ENCODE measurements at places on chromosomes 2 and 18.

- no peak for DNase-seq
Observed at GRCh38 chr2:51919395-51919794, 887.5 kb upstream of the NRXN1 start.

DNA sequence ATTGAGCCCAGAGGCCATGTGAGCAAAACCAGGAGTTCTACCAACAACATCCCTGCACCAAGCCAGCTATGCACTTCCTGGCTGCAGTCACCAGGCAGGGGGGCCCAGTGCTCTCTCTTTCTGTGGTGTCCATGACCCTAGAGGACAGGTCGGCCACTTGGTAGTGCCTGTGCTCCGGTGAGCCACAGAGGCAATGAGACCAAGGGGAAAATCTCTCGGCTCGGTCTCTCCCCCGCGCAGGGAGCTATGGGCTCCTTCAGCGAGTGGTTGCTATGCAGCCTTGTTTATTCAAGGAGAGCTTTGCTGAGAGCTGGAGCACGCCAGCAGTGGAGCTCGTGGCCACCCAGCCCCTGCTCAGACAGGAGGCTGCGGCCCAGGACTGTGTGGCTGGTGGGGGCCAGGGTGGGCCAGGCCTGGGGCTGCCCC is at the start of gene TOGARAM2:
TSS of gene TOGARAM2 (plus strand) at position 283 of the 426 bp plus-strand sequence. CDS start 13,537 bp downstream, outside the sequence.
- no peak for DNase-seq

GRCh38 chr18:71899183-71899582 is 645.0 kb downstream of the CBLN2 start:
- no peak for DNase-seq

DNA sequence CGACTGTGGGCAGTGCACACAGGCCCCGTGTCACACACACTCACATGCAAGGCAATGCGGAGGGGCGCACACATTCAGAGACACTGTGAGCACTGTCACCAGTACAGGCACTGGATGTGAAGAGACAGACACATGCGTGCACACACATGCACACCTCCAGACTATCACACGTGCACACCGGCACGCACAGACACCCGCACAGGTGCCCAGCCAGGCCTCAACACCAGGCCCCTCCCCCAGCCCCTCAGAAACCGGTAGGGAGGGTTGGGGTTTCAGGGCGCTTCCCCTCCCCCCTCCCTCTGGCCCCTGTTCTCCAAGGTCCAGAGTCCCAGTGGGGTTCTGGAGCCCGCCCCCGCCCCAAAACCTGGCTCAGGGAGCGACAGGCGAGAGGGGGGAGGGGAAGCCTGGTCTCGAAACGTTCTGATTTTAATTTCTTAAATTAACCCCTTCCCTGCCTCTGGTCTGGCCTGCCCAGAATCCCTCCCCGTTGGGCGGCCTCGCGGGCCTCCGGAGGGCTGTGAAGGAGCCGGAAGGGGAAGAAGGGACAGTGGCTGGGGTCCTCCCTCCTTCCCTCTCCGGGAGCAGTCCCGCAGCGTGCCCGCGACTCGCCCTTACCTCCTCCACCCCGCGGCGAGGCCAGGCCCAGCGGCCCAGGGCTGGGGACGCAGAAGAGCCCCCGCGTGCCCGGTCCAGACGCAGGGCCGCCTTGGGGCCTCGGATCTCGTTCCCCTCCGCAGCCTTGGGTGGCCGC is 558 bp downstream of the FBXO41 start:
- peak; percentile 60 for DNase-seq

DNA sequence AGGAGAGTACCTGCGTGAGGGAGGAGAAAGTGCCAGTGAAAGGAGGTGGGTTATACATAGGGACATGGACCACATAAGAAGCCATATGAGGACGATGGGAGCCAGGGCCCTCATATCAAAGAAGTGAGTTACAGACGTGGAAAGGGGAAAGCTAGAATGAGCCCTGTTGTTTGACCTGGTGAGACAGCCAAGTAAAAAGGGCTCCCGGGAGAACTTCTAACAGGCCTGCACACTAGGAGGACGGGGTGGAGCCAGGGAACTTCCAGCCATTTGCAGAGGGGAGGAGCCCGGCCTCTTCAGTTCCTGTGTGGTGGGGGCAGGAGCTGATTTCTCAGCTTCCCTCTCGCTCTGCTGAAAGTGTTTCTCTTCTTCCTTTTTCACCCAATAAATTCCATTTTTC is 84.1 kb upstream of the SLC66A3 start:
- no peak for DNase-seq

DNA sequence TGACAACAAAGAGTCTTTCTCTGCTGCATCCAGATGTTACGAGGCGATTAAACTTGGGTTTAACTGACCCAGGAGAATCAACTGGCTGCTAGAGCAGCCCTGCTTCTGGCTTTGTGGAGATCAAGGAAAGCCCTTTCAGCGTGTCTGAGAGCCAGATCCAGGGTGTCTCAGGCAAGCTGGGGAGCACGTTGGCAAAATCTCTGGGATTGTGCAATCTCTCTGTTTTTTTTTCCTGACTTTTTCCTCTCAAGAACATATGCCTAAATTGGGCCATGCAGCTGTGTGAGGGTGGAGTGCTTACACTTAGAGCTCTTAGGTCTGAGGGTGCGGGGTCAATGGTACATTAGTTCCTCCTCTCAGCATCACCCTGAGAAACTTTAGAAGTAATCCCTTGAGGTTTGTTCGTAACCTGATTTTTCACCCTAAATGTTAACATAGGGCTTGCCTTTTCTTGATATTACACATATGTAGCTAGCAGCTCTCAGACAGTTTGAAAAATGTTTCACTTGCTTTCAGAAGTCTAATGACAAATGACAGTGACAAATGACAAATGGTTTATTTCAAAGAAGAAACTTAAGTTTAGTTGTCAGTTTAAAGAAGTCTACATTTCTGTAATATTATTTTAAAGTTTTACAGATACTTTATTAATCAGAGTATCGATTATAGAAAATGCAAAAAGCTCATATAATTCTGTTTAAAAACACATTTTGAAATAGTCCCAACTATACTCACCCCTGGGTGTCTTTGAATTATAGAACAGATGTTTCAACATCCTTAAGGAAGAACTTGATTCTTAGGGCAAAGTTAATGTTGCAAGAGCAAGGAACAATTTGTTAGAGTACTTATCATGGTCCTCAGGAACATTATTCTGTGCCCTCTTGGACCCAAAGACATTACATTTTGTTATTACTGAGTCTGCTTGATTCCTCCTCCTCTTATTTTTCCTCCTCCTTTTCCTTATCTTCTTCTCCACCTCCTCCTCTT is 38.4 kb upstream of the ZSWIM2 start:
- no peak for DNase-seq

DNA sequence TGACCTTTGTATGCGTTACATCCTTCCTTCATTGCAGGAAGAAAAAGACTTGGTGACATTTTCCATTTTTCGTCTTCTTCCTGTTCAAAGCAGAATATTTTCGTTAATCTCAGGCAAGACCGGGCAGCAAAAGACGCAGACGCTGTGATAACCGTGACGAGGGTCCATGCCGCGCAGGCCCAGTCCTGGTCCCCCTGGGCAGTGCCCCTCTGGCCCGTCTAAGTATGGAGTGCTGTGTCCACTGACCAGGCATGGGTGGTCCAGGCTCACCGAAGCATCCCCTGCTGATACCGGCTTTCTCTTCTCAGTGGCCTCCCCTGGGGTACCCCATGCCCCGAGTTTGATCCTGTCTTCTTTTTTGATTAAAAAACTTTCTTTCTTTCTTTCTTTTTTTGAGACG is 135.2 kb upstream of the ASB18 start:
- DNase-seq = peak; percentile 14

GRCh38 chr2:30721241-30721640 is 86.0 kb downstream of the CAPN13 start:
- peak; percentile 32 for DNase-seq

DNA sequence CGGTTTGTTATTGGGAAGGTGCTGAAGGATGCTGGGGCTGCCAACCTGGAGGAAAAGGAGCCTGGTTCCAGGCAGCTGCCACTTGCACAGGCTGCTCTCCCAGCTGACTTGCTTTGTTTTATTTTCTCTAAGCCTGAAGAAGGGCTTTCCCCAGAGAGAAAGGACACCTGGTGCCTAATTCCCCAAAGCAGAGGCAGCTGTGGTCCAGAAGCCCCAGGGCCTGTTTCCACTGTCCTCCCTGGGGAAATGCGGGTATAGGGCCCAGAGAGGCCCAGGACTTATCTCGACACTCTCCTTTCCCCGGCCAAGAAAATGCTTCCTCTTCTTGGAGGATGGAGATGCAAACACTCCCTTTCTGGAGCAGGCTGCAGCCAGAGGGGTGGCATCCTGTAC is 30.1 kb downstream of the INO80C start:
- no peak for DNase-seq

- DNase-seq = no peak
Observed at GRCh38 chr18:11587432-11587831, 22.0 kb upstream of the SLC35G4 start.

DNA sequence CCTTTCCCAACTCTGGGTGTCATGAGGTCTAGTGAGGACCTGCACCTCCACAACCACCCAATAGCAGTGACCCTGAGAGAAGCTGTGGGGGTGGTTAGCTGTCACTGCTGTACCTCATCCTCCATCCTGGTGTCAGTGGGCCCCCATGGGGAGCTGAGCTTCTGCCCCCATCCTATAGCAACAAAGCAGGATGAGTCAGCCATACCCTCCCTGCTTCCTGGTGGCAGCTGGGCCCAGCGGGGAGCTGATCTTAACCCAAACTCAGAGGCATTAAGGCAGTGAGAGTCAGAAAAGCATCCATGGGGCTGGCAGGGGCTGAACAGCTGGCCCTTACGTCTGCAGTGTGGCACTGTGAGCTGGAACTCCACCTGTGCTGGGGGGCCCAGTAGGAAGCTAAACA is 247.8 kb upstream of the HDAC4 start:
- DNase-seq = no peak

GRCh38 chr18:25169701-25170100 is 182.3 kb downstream of the ZNF521 start:
- no peak for DNase-seq

- DNase-seq = no peak
Observed at GRCh38 chr2:95041824-95042442, 16.4 kb downstream of the MAL start.

DNA sequence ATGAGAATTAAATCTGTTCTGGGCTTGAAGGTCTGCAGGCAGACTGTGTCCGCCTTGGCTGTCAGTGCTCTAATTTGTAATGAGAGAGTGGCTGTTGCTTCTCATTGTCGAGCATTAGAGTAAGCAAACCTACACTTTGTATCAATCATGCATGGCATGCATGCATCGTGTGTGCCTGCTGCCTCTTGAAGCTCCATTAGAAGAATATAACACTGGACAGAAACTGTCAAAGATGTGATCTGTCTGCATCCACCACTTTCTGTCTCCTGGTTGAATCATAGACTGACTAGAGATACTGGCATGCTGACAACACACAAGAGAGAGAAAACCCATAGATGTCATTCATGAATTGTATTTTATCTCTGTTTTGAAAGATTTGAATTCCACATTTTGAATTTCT is 275.0 kb upstream of the NXPH2 start:
- no peak for DNase-seq

GRCh38 chr2:177400337-177400923 is 7.9 kb downstream of the AGPS start:
- no peak for DNase-seq

DNA sequence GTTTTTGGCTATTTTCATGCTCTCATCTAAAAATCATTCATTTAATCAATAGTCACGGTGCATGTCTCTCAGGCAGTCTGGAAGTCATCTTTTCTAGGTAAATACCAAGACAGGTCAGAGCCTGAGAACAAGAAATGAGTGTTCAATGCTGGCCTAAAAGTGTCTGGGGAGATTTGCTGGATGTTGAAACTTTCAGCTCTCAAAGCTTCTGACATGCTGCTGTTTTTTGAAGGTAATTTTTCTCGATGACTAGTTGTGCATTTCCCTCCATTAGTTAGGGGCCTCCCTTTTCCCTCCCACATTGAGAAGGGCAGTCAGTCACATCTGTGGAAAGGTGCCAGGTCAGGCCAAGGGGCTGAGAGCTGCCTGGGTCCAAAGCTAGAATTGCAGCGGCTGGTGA is 115.6 kb downstream of the LPIN1 start:
- DNase-seq = peak; percentile 25

- DNase-seq = peak; percentile 76
Observed at GRCh38 chr2:6865346-6866274, at the start of gene CMPK2. CMPK2 (minus strand) TSS chr2:6865907; CDS start chr2:6865696, 211 bp downstream.

DNA sequence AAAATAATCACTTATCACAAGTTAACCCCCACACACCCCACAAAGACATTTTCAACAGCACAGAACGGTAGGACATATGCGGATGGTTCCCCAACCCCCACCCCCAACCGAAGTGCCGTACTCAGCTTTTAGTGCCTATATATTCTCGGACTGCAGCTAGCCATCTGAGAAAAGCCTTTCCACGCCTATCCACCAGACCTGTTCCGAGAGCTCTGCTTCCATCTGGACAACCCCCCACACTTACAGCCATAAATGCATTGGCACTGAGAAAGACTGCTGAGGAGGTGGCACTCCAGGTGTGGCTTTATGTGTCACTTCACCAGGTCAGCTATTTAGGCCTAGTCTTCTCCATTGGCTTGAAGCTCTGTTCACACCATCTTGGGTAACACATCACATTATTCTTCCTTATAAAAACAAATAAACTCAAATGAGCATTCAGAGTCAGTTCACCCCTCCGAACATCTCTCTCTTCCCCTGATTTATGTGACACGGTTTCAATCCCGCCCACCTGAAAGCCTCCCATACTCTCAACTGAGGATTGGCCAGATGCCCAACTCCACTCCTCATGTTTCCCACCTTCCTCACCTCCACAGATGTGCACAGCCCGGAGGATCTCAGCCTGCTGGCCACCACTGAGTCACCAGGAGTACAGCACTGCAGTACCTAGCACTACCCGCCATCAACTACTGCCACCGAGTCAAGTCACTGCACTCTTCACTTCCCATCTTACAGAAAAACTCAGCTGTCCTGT is 127.4 kb downstream of the CACNB4 start:
- no peak for DNase-seq

DNA sequence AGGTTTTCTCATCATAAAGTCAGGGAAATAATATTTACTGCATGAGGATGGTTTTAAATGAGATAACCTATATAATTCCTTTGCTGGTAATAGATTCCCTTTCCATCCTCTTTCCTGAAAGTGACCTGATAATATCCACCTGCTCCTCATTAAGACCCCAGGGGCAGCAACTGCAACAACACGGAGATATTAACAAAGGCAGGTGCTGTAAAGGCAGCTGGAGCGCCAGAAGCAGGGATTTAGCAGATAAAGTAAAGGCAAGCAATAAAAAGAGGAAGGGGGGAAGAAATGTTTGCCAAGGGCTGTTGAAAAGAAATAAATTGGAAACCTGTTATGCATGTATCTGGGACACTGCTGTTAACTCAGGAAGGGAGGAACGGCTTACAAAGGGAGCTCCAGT is 472.6 kb upstream of the KLHL29 start:
- DNase-seq = no peak

GRCh38 chr2:231679908-231680284 is 28.4 kb upstream of the PTMA start:
- DNase-seq = no peak

GRCh38 chr18:60100778-60101177 is 201.0 kb downstream of the PMAIP1 start:
- DNase-seq = no peak

DNA sequence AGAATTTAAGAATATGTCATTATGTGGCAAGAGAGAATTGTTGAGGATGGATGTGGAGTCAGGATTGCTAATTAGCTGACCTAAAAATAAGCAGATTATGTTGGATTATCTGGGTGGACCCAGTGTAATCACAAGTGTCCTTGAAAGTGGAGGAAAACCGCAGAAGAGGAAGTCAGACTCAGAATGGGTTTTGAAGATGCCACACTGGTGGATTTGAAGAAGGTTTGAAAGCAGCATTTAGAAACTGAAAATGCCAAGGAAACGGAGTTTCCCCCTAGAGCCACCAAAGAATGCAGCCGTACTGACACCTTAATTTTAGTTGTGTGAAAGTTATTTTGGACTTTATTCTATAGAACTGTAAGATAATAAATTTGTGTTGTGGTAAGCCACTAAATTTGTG is 41.6 kb upstream of the DPP10 start:
- no peak for DNase-seq

- DNase-seq = no peak
Observed at GRCh38 chr18:61420218-61420885, 87.1 kb downstream of the CDH20 start.

Measured in islet precursor cell (in vitro differentiated cells).